ENCODE measurements at places on chromosomes 7 and 10. TPM values are rescaled to one million over a fixed set of nuclear protein-coding genes. Genes with fewer than 3 reads are reported as not detected.

The CCNY gene
- total RNA-seq, result 73.9 TPM

The BAIAP2L1 gene
- total RNA-seq, result 4.6 TPM

- no peak for DNase-seq
Observed at GRCh38 chr10:86400705-86401587, 34.4 kb upstream of the GRID1 start.

The RAB19 gene
- total RNA-seq, result not detected

- DNase-seq, result no peak
Observed at GRCh38 chr10:70538195-70538520, 59.6 kb downstream of the PALD1 start.
